CD4-positive, alpha-beta T cell (primary cell): ENCODE measurements at places on chromosomes 4 and X. TPM values are rescaled to one million over a fixed set of nuclear protein-coding genes. Genes with fewer than 3 reads are reported as not detected.
A peak's percentile ranks its signal among the peaks of the same experiment; 100 is the strongest.

DNA sequence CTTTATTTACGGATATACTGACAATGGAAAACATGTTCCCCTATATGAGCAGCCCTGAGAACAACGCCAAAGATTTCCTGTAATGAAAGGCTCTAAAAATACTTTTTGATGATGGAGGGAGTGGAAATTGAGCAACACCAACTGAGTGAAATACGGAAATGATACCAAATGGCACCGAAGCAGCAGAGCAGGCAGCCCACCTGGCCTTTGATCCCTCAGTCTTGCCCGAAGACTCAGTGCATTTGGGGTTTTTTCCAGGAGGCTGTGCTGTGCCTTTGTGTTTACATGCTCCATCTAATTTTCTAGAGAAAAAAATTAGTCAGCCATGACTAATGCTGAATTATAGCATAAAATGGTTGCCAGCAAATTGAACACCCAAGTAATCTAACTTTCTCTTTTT lies 169.9 kb upstream of the RBPJ start:
- DNase-seq, result no peak

DNA sequence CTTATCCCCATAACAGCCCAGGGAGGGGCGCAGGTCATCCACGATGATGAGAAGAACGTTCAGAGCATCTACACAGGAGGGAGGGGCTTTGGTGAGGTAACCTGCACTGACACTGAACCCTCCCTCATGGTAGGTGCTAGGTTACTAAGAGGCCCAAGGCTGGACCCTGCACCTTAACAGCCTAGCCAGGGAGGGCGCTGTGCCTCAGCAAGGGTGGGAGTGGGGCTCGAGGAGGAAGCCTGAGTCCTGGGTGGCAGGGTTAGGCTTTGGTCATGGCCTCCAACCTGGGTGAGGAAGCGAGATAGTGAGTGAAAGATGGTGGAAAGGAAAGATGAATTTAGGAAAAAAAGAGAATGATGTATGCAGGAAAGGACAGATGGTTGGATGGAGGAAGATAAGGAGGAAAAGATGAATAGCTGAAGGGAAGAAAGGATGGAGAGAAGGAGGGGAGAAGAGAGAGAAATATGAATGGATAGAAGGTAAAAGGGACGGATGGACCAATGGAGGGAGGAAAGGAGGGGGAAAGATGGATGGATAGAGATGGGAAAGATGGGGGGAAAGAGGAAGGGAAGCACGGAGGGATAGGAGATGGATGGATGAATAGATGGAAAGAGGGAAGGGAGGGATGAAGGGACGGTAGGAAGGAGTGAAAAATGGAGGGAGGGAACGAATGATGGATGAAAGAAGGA lies 736 bp downstream of the IDS start:
- DNase-seq, result peak; percentile 58

DNA sequence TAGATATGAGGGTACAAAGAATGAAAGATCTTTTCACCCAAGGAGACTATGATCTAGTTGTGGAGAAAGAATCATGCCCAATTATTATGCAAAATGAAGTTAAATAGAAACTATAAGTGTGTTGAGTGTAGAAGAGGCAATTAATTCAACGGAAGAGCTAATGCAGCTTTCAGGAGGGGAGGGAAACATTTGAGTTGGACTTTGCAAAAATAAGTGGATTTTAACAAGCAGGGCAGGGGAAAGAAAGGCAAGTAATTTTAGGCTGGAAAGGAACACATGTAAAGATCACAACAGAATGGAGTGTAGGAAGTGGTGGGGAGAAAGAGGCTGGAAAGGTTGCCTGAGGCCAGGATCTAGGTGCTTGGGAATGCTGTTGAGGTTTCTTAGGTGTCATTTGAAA lies 44.1 kb downstream of the KLHL15 start:
- DNase-seq, result no peak

The PPP1R2C gene
- not detected for total RNA-seq

DNA sequence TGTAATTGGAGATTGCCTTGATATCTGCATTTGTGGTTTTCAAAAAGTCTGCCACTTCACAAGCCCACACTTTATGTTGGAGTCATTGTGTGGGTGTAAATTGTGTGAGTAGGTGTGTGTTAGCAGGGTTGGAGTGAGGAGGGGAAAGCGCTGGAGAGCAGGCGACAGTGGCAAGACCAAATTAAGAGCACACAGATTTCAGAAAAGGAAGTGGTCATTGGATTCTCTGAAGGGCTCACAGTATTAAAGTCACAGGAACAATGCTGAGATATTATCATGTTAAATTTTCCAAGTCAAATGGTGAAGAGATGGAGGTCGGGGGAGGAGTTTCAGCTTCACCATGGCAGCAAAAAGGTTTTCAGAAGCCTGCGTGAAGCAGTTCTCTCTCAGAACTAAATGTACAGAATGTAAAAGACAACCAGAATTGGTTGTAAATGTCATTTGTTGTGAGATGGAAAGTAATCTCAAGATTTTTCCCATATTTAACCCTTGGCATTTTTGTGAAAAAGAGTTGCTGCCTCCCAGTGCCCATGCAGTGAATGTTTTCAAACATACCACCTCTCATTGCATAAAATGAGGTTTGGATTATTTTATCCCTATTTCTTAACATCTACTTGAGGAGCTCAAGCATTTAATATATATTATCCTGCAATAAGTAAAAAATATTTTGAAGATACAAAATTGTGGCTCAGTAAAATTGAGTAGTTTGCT lies 265.9 kb downstream of the ZNF674 start:
- DNase-seq, result no peak

The TEX13B gene
- not detected for total RNA-seq

The REELD1 gene
- 1.7 TPM for total RNA-seq

DNA sequence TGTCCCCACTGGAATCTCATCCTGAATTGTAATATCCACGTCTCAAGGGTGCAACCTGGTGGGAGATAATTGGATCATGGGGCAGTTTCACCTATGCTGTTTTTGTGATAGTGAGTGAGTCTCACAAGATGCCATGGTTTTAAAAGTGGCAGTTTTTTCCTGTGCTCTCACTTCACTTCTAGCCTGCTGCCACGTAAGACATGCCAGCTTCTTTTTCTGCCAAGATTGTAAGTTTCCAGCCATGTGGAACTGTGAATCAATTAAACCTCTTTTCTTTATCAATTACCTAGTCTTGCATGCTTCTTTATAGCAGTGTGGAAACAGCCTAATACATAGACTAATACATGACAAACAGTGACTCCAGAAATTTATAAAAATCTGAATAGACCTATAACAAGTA lies 1131.8 kb downstream of the PCDH7 start:
- no peak for DNase-seq

The COX7B2 gene
- not detected for total RNA-seq

DNA sequence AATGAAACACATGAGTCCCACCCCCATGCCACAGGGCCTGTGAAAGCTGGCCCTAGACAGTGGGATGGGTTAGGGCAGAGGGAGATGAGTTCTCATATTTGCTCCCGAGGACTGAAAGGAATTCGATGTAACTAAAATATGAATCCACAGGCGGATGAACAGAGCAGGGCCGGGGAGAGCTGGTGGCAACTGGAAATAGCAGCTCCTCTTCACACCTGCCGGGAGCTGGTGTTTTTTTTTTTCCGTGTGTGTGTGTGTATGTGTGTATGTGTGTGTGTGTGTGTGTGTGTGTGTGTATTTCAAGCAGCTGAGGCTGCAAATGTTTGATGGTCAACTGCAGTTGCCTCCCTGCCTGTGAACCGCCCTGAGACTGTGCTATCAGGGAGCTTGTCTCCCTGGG lies 115.1 kb upstream of the PSAPL1 start:
- DNase-seq, result no peak

DNA sequence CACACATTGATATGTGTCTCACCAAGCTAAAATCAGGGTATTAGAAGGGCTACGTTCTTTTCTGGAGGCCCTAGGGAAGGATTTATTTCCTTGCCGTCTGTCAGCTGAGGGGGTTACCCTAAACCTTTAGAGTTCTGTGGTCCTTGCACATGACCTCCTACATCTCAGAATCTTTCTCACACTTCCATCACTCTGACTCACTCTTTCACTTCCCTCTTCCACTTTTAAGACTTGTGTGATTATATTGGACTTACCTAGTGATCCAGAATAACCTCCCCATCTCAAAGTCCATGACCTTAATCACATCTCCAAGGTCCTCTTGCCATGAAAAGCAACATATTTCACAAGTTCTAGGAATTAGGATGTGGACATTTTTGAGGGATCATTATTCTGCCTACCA lies 53.6 kb upstream of the FUNDC1 start:
- no peak for DNase-seq

The CDX4 gene
- not detected for total RNA-seq

- DNase-seq, result no peak
Measured at GRCh38 chr4:48566034-48566384, 76.0 kb downstream of the ZAR1 start.

- no peak for DNase-seq
Measured at GRCh38 chrX:11462648-11463047, 169.4 kb downstream of the AMELX start.

DNA sequence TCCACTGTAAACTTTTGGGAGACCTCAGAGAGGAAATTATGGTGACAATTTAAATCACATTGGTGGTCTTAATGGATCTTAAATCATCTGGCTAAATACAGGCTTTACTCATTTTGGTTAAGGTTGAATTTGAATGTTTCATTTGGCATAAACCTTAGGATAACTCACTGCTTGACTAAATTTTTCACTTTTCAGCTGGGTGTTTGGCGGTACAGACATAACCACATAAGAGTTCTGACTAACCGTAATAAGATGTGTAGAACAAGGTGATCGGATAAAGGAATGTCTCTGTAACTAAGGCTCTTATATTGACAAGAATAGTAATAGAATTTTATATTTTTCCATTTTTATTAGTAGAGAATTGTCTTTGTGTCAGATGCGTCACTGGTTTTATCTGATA lies 281.0 kb downstream of the BMPR1B start:
- DNase-seq, result no peak

The LGI2 gene
- not detected for total RNA-seq

GRCh38 chr4:107799669-107800450 lies 24.9 kb upstream of the SGMS2 start:
- DNase-seq, result no peak

The DEFB131A gene
- total RNA-seq, result not detected

GRCh38 chr4:105632599-105632998 lies 75.9 kb downstream of the INTS12 start:
- DNase-seq, result no peak

The STIM2 gene
- total RNA-seq, result 54.9 TPM

The MAGEA3 gene
- not detected for total RNA-seq

The RPA4 gene
- 0.14 TPM for total RNA-seq

- no peak for DNase-seq
Measured at GRCh38 chrX:150338615-150339014, 24.5 kb upstream of the MAMLD1 start.

GRCh38 chrX:133402042-133402453 lies 13.2 kb downstream of the GPC4 start:
- DNase-seq, result no peak

DNA sequence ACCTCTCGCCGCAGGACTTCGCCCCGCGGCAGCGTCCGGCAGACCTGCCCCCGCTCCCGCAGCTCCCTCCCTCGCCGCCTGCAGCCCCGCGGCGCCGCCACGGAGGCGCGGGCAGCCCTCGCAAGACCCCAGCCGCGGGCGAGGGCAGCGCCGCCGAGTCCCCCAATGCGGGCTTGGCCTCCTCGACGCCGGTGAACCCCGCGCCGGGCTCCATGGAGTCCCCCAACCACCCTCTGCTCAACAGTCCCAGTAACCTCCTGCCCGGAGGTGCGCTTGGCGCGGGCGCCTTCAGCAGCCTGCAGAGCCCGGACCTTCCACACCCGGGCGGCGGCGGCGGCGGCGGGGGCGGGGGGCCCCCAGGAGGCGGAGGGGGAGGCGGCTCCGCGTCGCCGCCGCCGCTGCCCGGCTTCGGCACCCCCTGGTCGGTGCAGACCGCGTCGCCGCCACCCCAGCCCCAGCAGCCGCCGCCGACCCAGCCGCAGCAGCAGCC lies 1.2 kb downstream of the CPEB2 start:
- peak; percentile 41 for DNase-seq

The CD38 gene
- total RNA-seq, result 9.9 TPM

The NEXMIF gene
- total RNA-seq, result 1.3 TPM

DNA sequence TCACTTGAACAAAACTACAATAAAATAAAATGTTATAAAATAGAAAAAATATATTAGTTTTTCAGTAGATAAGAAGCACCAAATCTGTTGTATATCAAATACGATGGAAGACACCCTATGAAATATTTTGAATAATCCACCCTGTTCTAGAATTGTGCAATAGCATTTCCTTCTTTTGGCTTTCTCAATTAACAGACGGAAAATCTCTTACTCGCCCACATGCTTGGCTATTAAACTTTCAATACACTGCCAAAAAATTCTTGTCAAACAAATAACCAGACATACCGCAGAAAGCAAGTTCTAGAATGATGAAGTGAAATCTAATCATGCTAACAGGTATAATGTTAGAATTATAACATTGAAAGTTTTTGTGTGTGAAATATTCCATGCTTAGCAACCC lies 671.6 kb upstream of the SLIT2 start:
- no peak for DNase-seq

DNA sequence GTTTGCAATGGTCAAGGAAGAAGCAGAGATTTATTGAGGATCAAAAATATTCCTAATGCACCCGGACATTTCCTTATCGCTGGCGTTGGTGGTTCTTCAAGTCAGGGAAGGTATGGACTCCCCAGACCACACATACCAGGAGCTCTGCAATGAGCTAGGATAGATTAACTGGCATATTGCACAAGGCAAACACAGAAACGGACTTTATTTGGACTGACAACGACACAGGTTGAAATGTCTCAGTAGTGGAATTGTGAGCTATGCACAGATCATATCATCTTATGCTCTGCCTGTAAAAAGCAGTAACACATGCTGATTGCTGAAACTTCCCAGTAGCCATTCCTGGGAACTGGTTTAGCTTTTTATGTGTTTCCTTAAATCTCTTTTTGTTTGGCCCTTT lies 1.7 kb downstream of the TSPAN7 start:
- DNase-seq, result no peak

DNA sequence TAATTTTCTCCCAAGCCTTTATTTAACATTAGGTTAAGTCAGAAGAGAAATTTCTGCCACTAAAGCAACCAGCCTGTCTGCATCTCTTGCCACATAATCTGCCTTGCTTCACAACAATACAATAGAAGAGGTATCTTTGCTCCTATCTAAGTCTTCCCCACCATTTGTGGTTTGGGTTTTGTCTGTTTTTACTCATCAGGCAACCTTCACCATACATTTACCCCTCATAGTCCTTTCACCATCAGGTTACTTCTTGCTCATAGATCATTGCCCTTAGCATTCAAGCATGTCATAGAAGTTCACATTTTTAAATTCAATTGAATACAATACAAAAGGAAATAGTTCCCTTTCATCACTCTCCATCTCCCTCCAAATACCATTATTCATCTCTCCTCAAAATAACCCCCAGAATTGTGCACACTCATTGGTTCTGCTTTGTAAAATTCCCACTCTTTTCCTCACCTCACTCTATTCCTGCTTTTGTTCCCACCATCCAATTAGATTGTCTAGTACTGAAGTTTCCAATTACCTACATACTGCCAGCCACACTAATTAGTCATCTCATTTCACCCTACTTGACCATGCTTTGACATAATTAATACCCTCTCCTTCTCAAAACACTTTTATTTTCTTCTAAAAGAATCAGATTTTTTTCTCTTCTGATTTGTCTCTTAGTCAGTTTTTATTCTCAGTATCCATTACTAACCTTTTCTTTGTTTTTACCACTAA lies 1957.0 kb upstream of the AGA start:
- no peak for DNase-seq
